Articular chondrocyte of knee joint (primary cell): ENCODE measurements at places on chromosomes 3 and 15. TPM values are rescaled to one million over a fixed set of nuclear protein-coding genes. Genes with fewer than 3 reads are reported as not detected.

PLA2G4E gene
- not detected in 2 replicates for total RNA-seq

ZBTB11 gene
- total RNA-seq = 27.8 and 29.6 TPM in 2 replicates

LMCD1 gene
- total RNA-seq = 208 and 322 TPM in 2 replicates

LRRC31 gene
- total RNA-seq = not detected in 2 replicates

CCDC80 gene
- total RNA-seq = 863 and 1,114 TPM in 2 replicates

DNAH12 gene
- total RNA-seq = 0.13 and 0.43 TPM in 2 replicates

C3orf22 gene
- total RNA-seq = not detected in 2 replicates

ATP13A5 gene
- not detected in 2 replicates for total RNA-seq

TMC3 gene
- total RNA-seq = not detected in 2 replicates

MAP3K13 gene
- total RNA-seq = 21.4 and 23.9 TPM in 2 replicates

ECE2 gene
- not detected in 2 replicates for total RNA-seq

GOLGA6L10 gene
- 0.32 and 0.39 TPM in 2 replicates for total RNA-seq

GP5 gene
- total RNA-seq = under 0.01 and 0.13 TPM in 2 replicates

XCR1 gene
- total RNA-seq = not detected in 2 replicates

CADM2 gene
- total RNA-seq = 0.11 TPM in 1 of 2 replicates, not detected in the other

TMEM108 gene
- total RNA-seq = under 0.01 TPM in 1 of 2 replicates, not detected in the other

CDHR4 gene
- 0.13 TPM in 1 of 2 replicates, not detected in the other for total RNA-seq

PCOLCE2 gene
- 102 and 124 TPM in 2 replicates for total RNA-seq
